ENCODE measurements at places on chromosomes 1 and 21. TPM values are rescaled to one million over a fixed set of nuclear protein-coding genes. Genes with fewer than 3 reads are reported as not detected.

- no peak for DNase-seq
Measured at GRCh38 chr1:30572192-30572591, 151.2 kb downstream of the MATN1 start.

GRCh38 chr1:14955976-14956375 is 197.6 kb upstream of the TMEM51 start:
- DNase-seq, result no peak

DNA sequence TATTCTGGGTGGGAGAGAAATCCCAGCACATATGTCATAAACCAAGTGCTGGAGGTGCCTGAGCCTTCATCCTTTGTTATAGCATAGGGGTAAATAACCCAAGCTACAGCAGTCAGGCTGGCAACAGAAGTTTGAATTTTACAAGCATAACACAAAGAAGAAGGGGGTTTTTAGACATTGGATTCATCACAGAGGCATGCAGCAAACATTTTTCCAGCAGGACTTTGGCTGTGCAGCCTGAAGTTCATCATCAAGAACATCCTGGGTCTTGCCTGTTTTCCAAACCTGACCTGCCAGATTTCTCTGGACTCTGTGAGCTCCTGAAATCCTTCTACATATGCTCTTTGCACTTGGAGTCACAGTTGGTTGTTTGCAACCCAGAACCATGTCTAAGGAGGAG is 16.2 kb downstream of the PTGER3 start:
- DNase-seq, result no peak

DNA sequence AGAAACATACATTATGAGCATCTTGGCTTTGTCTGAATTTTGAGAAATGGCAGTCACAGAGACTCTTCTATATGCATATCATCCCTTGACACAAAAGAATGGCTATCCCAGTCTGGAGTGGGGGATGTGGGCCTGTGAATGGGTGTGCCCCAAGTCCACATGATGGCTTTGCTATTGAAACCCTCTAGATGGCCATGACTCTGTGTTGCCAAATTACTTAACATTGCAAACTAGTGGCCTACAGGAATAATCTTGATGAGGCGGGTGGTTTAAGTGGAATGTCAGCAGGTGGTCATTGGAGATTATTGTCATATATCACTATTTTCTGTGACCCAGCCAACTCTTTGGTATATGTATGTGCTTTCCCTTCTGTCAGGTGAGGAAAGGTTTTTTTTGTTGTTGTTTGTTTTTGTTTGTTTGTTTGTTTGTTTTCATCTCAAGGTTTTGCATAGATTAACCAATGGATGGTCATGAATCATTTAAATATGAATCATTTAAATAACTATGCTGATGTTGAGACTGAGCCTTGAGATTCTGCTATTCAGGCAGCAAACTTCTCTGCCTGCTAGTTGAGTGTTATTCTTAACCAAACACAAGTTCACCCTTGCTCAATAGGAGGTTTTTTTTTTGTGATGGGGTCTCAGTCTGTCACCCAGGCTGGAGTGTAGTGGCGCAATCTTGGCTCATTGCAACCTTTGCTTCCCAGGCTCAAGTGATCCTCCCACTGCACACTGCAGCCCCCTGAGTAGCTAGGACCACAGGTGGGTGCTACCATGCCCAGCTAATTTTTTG is 103.0 kb downstream of the NOS1AP start:
- DNase-seq, result no peak

DNA sequence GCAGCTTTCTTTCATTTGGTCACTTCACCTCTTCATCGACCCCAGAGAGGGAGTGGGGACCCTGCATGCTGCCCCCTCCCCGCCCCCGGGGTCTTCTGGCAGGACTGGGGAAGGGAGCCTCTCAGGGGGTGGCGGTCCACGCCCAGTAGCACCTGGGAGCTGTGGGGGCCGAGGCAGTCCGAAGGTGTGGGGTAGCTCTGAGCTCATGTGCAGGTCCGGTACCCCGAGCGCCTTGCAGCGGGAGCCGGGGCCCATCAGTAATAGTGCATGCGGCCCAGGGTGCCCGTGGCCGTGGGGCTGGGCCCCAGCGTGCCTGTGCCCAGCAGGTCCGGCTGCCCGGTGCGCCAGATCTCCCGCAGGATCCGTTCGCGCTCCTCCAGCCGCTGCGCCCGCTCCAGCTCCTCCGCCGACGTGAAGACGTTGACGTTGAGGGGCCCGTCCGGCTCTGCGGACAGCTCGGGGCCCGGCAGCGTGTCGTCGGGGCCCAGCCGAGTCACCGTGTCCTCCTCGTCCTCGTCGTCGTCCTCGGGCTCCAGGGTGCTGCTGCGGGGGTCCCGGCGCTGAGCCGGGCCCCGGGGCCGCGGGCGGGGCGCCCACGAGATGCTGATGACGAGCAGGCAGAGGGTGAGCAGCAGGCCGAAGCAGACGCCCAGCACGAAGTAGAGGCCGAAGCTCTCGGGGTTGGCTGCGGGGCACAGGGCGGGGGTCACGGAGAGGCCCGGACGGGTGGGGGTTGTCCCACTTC is 1.2 kb downstream of the EVA1B start:
- no peak for DNase-seq

GRCh38 chr1:6485168-6486101 is 6.0 kb downstream of the PLEKHG5 start:
- no peak for DNase-seq

DNA sequence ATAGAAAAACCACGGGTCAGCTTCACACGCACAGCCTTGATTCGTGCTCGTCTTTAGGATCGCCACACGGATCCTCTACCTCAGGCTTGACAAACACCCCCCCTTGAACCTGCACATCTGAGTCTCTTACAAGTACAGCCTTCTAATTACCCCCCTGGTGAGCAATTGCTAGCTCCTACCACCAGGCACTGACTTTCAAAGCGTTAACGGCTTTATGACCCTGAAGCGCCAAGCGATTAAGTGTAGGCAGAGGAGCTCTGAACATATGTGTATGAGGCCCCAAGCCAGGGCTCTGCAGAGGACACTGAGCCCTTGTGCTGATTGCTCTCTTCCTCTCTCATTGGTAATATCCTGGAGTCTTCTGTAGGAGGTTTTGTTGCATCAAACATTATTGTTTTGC is 55.7 kb upstream of the EPHA8 start:
- no peak for DNase-seq

- no peak for DNase-seq
Measured at GRCh38 chr1:86706018-86706635, 1.8 kb downstream of the SH3GLB1 start.

DNA sequence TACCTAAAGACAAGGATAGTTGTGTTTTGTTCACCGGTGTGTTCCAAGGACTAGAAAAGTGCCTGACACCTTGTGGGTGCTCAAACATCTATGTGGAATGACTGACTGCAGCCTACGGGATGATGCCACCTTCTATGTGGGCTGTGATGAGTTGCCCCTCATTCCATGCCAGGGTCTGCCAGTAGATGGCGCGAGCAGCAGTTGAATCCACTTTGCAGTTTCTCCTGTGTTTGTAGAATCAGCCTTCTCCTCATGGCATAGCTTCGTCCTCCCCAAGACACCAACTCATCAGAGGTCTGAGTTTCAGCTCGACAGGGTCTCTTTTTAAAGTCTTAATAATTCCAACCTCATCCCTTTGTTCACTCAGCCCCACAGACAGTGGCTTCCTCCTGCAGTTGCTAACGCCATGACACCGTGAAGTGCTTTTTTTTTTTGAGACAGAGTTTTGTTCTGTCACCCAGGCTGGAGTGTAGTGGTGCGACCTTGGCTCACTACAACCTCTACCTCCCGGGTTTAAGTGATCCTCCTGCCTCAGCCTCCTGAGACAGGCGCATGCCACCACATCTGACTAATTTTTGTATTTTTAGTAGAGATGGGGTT is 133.7 kb downstream of the CAPN8 start:
- no peak for DNase-seq

GRCh38 chr1:216216305-216216704 is 206.9 kb downstream of the USH2A start:
- DNase-seq, result no peak

DNA sequence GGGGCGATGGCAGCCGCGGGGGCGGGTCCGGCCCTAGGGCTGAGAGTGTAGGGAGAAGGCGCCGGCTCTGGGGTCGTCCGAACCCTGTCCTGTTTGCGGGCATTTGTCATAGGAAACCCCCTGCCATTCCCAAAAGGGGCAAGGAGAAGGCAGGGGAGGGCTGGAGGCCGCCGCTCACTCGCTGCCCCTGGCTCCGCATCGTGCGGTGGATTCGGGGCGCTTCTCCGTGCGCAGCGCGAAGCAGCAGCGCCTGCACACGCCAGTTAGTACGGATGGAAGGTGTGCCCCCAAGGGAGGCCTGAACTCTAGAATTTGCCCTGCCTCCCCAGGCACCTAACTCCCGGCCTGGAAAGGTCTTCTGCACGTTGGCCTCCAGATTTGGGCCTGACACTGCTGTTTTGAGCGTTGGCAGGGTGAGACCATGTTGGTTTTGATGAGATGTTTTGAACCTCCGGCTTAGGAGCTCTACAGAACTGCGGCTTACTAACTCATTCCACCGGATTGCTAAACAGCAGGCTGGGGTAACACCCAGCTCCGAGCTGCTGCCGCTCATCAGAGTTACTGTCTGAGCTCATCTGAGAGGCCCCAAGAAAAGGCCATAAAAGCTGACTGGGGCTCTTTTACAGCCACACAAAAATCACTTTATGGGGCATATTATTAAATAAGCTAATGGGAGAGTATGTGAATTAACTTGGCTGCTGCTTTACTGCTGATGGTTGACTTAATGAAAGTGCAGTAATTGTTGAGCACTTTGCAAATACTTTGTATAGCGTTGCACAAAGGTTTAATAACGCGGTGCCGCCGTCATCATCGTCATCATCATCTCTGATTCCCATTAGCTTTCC is 987 bp downstream of the GPR137B start:
- DNase-seq, result no peak

GRCh38 chr1:230068952-230069684 is 2.1 kb downstream of the GALNT2 start:
- DNase-seq, result no peak

AMY2A gene
- not detected for total RNA-seq

GART gene
- total RNA-seq, result 37.7 TPM

GPR37L1 gene
- total RNA-seq, result under 0.01 TPM

GLIS1 gene
- total RNA-seq, result not detected

CFHR5 gene
- under 0.01 TPM for total RNA-seq

MAN1C1 gene
- total RNA-seq, result 0.54 TPM
